ENCODE measurements at places on chromosomes 6 and 20. TPM values are rescaled to one million over a fixed set of nuclear protein-coding genes. Genes with fewer than 3 reads are reported as not detected.
A peak's percentile ranks its signal among the peaks of the same experiment; 100 is the strongest.

DNA sequence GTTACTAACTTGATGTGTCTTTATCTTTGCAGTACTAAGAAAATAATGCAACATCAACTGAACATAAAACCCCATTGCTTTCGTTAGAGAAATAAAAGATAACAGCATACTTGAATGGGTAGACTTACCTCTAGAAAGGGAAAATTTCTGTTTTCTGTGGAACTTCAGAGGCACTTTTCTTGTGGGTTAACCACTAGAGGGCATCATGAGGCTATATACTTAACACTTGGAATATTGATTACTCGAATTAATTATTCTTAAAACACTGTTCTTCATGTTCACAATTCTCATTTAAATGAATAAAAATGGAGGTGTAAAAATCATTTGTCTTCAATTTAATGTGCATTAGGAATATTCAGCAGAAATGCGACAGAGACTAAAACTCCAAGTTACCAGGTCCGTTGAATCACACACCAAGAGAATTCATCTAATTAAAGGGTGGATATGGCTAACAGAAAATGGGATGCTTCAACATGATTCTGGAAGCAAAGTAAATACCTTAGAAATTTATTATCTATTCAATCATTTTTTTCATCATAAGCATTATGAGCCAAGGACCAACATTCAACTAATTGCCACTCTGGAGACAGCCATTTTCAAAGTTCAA, 330.8 kb upstream of the PREP start:
- DNase-seq: no peak

GRCh38 chr6:119132261-119132981, 54.0 kb upstream of the FAM184A start:
- no peak for DNase-seq

OR12D3 gene
- total RNA-seq: not detected

GRCh38 chr20:9122571-9122970, 53.7 kb downstream of the PLCB4 start:
- DNase-seq: no peak

GRCh38 chr6:116139917-116140316, 14.0 kb upstream of the COL10A1 start:
- DNase-seq: no peak

DNA sequence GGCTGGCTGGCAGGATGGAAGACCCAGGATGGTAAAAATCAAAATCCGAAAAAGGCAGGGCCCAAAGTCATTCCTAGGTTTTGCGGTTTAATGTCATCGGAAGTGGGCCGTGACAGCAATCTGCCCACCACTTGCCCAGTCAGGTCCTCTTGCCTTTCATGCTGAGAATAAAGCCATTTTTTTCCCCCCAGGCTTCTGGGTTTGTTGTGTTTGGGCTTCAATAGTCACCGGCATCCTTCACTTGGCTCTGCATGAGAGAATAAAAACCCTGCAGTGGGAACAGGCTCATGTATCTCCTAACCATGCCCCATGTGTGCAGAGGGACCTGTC, 56.1 kb downstream of the MEP1A start:
- no peak for DNase-seq

- peak; percentile 68 for DNase-seq
Measured at GRCh38 chr6:106110164-106110826, 24.2 kb downstream of the PRDM1 start.

DNA sequence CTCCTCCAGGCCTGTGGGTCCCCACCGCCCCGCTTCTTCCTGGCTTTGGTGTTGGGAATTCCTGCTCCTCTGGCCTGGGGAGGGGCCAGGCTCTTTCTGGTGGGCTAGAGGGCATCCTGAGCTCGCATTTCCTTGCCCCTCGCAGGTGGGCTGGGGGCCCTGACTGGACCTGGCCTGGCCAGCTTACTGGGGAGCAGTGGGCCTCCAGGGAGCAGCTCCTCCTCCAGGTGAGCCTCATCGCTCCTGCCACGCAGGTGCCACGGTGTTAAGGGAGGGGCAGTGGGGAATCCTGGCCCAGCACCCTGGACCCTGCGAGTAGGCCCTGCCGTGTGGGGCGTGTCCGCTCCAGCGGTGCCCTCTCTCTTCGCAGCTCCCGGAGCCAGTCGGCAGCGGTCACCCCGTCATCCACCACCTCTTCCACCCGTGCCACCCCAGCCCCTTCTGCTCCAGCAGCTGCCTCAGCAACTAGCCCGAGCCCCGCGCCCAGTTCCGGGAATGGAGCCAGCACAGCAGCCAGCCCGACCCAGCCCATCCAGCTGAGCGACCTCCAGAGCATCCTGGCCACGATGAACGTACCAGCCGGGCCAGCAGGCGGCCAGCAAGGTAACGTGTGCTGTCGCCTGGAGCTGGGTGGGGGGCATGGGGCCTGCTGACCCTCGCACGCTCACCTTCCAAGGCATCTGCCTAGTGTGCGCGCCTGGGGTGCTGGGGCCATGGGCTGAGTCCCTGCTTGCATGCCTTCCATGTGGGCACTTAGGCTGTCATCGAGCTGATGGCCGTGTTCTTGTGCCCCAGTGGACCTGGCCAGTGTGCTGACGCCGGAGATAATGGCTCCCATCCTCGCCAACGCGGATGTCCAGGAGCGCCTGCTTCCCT, 4.7 kb downstream of the ADRM1 start:
- DNase-seq: no peak

DNA sequence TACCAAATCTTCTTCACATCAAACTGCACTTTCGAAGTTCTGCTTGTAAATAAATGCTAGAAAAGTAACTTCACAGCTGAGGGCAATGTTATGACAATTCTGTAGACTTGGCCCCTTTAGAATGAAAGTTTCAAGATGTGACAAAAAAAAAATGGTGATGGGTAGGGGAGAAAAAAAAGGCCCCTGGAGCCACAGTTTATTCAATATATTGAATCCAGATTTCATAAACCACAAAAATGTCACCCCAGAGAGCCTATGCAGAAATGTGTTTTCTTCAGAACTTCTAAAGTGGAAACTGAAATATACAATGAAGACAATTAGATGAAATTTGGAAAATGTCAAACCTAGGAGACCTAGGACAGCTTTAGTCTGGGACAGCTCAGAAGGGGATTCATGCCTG, 143.1 kb downstream of the EDN3 start:
- DNase-seq: no peak

DNA sequence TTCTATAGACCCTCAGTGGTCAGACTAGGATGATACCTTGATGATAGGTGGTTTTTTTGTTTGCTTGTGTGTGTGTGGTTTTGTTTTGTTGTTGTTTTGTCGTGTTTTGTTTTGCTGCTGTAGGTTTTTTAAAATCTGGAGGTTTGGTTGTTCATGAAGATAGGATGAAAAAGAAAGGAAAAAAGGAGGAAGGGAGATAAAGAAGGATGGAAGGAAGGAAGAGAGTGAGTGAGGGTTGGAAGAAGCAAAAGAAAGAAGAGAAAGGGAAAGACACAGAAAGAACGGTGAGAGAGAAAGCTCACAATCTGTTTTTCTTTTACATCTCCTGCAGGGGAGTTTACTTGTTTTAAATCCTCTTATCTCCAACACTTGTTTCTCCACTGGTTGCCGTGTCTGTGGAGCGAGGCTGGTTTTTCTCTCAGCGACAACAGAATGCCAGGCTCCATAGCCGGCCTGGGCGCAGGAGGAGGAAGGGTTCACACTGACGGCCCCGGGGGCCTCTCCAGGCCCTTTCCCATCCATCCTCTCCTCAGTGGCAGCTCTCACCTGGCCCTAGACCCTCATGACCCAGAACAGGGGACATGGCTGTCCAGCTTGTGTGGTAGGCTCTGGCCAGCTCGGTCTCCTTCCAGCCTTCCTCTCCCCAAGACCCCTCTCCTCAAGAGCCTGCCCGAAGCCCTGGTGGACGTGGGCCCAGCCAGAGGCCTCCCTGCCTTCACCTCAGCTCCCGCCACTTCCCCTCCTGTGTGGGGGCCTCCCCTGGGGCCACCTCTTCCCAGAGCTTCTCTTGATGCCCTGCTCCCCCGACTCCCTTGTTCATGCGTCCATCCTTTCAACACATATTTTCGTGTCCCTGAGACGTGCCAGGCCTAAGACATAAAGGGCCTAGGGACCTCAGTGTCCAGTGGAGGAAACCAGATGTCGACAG, 168.4 kb downstream of the VEGFA start:
- no peak for DNase-seq

GRCh38 chr6:75611702-75612375, 10.2 kb downstream of the SENP6 start:
- DNase-seq: no peak

BPIFB1 gene
- not detected for total RNA-seq

- peak; percentile 38 for DNase-seq
Measured at GRCh38 chr6:130365166-130366106, at the start of gene TMEM200A. Gene TMEM200A, plus strand, starts transcription at chr6:130366017. Its CDS starts 74,406 bp downstream, at chr6:130440423.

GRCh38 chr20:8853805-8854338, 215.0 kb upstream of the PLCB4 start:
- no peak for DNase-seq

GRCh38 chr20:23490817-23491216, at the start of gene CST8:
Gene CST8, plus strand, starts transcription at chr20:23491117. Its CDS starts 551 bp downstream, at chr20:23491668.
- no peak for DNase-seq

IPCEF1 gene
- total RNA-seq: 1.8 TPM

SPATA25 gene
- 2.0 TPM for total RNA-seq

GRCh38 chr20:51037532-51038115, 14.7 kb upstream of the KCNG1 start:
- no peak for DNase-seq

GRCh38 chr6:39193201-39193791, 36.0 kb downstream of the KCNK5 start:
- no peak for DNase-seq

DNA sequence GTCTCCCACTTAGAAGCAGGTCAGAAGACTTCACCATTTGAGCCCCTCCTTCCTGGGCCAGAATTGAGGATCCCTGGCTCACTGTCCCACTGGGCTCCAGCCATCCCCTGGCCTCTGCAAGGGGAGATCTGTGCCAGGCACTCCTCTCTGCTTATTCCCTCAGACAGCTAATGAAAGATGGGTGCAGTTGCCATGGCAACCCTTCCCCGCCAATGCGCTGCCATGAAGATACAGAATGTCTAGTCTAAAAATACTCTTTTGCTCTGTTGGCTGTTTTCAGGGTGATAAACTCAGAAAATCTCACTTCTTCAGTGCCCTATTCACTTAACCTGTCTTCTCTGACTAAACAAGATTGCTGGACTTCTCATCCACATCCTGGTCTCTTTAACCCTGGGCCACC, 13.6 kb upstream of the TTLL2 start:
- DNase-seq: no peak

GRCh38 chr6:138957903-138958302, 30.1 kb downstream of the REPS1 start:
- no peak for DNase-seq

NRSN1 gene
- 0.45 TPM for total RNA-seq

DNA sequence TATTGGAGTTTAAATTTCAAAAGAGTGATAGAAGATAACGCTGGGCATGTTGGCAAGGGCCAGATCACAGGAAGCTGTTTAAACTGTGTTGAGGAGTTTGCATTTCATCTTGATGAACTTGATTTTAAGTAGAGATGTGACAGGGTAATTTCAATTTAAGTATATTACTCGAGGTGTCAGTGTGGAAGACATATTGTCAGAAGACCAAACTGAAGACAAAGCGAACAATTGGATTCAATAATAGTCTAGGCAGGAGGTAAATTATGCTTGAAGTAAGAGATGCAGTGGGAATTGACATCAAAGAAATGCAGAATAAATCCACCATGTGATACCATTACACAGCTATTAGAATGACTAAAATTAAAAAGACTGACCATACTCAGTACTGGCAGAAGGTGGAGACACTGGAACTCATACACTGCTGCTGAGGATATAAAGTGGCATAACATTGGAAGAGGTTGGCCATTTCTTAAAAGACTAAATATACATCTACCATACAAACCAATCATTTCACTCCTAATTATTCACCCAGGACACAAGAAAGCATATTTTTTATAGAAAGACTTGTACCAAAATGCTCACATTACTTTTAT, 240.8 kb downstream of the ARHGAP18 start:
- DNase-seq: no peak

DNA sequence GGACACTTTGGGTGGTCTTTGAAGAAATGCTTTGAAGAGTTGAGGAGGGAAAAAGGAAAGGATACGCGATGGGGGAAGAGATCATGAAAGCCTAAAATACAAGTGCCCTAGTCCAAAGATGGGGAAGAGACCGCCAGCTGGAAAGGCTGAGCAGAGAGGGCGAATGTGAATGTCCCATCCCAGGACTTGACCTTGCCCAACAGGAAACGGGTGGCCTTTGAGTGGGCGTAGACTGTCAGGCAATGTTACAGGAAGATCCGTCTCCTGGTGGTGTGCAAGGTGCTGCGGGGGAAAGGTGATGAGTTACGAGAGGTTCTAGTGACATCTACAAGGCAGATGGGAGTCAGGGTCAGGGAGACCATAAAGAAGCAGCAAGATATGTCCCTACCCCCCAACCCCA, 55.0 kb upstream of the TBXT start:
- no peak for DNase-seq

DNA sequence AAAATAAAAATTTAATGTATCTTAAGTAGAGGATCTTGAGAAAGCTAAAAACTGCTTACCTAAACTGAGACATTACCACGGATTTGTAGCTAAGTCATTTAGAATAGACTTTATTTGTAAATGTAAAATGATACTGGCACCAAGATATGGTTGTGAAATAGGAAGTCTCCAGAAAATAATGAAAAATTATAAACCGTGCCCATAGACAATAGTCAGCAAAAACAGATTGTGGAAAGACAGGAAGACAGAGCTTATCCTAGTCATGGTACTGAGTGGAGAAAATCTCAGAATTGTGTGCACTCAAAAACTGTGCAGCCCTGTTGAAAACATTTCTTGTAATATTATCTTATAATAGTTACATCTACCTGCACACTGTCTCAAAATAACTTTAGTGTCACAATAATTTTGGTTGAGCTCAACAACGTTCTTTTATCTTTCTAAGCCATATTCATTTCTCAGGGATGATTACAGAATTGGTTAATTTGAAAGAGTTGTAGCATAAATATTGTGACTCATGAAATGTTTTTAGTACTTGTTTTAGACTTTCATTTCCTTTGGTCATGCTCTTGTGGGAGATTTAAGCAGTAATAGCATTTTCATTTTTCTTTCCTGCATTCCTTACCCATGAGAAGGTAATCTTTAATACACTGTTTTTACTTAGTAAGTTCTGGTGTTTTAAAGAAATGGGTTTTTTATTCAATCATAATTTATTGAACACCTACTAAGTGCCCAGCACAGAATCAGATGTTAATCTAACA, 174.5 kb downstream of the SOX4 start:
- no peak for DNase-seq

SOBP gene
- 0.70 TPM for total RNA-seq

- no peak for DNase-seq
Measured at GRCh38 chr20:47810721-47811347, 25.6 kb upstream of the SULF2 start.

BNIP5 gene
- 11.4 TPM for total RNA-seq

DNA sequence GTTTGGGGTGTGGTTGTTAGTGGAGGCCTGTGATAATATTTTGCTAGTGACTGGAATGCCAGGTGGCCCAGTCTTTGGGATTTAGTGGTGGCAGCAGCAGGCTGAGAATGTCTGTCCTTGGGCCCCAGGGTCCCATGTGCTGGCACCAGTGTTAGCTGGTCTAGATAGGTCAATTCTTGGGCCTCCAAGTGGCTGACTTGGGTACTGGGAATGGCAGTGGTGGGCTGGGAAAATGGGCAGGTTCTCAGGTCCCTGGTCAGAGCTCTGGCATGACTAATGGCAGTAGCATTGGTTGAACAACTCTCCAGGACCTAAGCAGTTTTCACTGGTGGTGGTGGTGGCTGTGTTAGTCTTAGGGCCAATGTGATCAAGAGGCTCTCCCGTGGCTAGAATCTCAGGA, 50.3 kb downstream of the OLIG3 start:
- no peak for DNase-seq

GRCh38 chr20:57656821-57657534, 36.8 kb upstream of the ZBP1 start:
- peak; percentile 4 for DNase-seq

RNGTT gene
- 10.1 TPM for total RNA-seq

All from left colon (tissue), 2 donors.